RKO (cell line): ENCODE measurements at places on chromosomes 12 and 14.

DNA sequence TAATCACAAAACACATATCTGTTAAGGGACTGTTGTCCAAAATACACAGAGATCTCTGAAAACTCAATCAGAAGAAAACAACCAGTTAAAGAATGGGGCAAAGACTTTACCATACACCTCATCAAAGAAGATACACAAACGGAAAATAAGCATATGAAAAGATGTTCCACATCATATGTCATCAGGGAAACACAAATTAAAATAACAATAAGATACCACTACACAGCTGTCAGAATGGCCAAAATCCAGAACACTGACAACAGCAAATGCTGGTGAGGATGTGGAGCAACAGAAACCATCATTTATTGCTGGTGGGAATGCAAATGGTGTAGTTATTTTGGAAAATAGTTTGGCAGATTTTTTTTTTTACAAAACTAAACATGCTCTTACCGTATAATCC, 220.5 kb upstream of the FOXN3 start:
- no peak for DNase-seq

DNA sequence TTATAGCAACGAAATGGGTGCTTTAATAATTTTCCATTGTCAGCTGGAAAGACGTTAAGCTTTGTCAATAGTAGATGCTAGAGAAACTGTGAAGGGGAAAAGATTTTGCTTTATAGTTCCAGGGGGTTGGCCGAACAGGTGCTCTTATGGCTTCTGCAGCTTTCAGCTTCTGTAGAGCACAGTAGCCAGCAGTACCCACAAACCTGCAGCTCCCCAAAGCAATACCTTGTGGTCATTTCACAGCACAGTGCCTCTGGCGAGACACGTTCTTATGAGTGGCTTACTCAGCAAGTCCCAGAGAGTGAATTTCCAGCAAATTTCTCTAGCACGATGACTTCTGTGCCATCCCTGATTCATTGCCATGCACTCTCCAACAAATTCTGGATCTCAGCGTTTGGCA, 416.3 kb upstream of the ATP2B1 start:
- DNase-seq = no peak

- no peak for DNase-seq
These were observed 21.8 kb downstream of the MVK start for GRCh38 chr12:109595321-109595902.

GRCh38 chr14:60553808-60554207, 44.9 kb downstream of the SIX6 start:
- no peak for DNase-seq

GRCh38 chr12:52656616-52657015, 4.6 kb upstream of the KRT2 start:
- no peak for DNase-seq
